ENCODE measurements at places on chromosomes 5 and 9.
A peak's percentile ranks its signal among the peaks of the same experiment; 100 is the strongest.

- DNase-seq: no peak
These were observed 3.5 kb upstream of the ACTBL2 start for GRCh38 chr5:57486027-57486602.

DNA sequence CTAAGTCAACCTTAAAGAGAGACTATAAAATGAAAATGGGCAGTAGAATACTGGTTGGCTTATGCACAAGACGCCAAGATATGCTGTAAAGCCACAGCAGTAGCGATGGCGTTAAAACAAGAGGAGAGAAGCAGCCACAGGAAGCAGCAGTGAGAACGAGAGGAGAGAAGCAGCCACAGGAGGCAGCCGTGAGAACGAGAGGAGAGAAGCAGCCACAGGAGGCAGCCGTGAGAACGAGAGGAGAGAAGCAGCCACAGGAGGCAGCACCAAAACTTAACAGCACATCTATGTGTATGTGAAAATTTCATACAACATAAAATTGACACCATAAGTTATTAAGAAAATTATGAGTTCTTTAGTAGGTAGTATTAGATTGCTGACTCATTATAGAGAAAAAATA is 2318.6 kb upstream of the ACO1 start:
- no peak for DNase-seq

GRCh38 chr9:98038958-98039357 is 17.6 kb upstream of the NANS start:
- DNase-seq: no peak

- DNase-seq: no peak
These were observed 111.1 kb upstream of the LMX1B start for GRCh38 chr9:126502417-126503332.

DNA sequence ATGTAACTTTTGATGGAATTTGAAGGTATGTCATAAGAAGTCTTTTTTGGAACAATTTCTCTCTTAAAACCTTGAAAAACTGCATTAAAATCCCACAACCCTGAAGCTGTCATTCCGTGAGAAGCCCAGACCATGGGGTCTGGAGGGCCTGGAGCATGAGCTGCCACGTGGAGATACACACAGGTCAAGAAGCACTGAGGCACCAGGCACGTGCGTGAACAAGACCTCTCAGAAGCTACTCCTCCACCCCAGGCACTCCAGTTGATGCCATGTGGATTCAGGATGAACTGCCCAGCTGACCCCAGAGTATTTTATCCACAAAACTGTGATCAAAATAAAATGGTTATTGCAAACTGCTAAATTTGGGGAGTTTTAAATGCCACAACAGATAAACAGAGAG is 227.5 kb upstream of the BRINP1 start:
- DNase-seq: no peak

GRCh38 chr5:144236499-144236898 is 65.8 kb downstream of the KCTD16 start:
- no peak for DNase-seq

GRCh38 chr9:31112491-31112890 is 1272.0 kb upstream of the ACO1 start:
- no peak for DNase-seq

DNA sequence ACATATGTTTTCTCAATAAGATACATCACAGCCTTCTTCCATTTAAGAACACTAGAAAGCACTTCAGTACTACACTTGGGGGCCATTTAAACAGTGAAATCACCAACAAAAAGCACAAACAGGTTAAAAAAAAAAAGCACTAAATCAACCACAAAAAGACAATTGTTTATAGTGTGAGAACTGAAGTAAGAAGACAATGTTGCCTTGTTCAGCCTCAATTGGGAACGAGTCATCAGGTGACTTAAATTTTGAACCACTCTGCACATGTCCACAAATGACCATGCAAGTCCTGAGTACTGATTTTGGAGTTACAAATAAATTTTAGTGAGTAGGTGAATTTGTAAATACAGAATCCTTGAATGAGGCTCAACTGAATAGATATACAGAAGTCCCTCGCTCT is 37.2 kb upstream of the HNRNPA0 start:
- no peak for DNase-seq

- DNase-seq: peak; percentile 90
These were observed 18.8 kb upstream of the RPL26L1 start for GRCh38 chr5:172940268-172941066.

DNA sequence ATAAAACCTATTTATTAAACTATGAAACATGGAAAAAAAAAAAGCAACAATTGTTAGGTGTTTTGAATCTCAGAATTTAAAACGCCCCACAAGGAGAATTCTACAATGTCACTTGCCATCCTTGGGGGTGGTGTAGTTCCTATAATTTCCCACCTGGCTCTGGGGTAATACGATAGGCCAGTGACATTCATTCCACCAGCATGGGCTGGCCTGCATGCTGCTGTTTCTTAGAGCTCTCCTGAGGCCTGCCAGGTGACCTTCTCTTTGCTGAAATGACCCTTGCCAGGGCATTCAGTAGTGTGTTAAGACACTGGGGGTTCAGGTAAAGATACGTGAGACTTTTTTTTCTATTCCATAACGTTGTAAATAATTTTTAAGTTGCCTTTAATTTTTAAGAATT is 10.0 kb upstream of the ARHGEF28 start:
- no peak for DNase-seq
